ENCODE measurements at places on chromosomes 12 and 14. TPM values are rescaled to one million over a fixed set of nuclear protein-coding genes. Genes with fewer than 3 reads are reported as not detected.

DNA sequence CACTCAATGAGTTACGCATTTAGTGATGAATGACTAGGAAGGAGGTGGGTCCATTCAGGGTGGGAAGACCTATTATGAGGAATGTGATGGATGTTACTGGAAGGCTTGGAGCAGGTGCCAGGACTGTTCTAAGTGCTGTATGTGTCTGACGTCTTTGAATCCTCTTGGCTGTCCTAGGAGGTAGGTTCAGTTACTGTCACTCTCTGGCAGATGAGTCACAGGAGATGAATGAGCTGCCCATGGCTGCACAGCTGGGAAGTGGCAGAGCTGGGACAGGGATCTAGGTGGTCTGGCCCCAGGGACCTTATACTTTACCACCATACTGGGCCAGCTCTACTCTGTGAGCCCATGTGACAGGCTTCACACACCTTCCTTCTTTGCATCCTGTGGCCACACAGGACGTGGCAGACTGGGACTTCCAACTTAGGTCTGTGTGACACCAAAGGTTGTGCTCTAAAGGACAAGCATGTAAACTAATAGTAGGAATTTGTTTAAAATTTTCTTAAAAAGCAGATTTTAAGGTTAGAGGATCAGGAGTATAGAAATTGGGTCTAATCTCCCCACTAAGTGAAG lies 24.0 kb downstream of the TCTN1 start:
- DNase-seq, result no peak

GRCh38 chr12:71726548-71726947 lies 28.1 kb upstream of the RAB21 start:
- no peak for DNase-seq

DNA sequence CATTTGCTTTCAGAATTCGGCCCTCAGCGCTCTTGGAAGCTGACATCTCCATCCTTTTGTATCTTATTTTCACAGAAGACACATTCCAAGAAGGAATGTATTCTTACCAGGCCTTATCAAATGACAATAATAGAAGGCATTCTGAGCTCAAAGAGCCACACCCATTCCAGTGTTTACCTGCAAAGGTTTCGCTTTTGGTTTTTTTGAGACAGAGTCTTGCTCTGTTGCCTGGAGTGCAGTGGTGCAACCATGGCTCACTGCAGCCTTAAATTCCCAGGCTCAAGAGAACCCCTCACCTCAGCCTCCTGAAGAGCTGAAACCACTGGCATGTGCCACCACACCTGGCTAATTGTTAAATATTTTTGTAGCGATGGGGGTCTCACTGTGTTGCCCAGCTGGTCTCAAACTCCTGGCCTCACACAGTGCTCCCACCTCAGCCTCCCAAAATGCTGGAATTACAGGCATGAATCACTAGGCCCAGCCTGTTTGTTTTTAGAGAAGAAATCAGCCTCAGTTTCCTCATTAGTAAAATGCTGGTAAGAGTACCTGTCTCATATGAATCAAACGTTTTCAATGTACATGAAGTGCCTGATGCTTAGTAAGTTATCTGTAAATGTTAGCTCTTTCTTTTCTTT lies 69.2 kb downstream of the SLC6A12 start:
- peak; percentile 45 for DNase-seq

The AHSA1 gene
- total RNA-seq, result 112 TPM

The FBLN5 gene
- total RNA-seq, result 14.5 TPM

DNA sequence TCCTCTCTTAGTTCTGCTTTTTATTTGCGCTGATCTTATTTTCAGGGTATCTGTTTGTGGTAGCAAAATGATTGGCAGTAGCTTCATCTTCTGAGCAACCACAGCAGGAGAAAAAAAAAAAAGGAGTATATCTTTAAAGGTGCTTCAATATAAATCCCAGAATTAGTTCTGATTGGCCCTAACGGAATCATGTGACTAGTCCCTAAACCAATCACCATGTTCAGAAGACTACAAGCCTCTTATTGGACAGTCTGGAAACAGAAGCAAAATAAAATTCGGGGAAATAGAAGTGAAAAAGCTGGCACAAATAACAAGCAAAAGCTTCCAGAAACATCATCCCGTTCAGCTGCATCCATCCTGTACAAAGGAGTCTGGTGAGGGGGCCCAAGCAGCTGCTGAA lies 49.9 kb upstream of the PTPRO start:
- no peak for DNase-seq

DNA sequence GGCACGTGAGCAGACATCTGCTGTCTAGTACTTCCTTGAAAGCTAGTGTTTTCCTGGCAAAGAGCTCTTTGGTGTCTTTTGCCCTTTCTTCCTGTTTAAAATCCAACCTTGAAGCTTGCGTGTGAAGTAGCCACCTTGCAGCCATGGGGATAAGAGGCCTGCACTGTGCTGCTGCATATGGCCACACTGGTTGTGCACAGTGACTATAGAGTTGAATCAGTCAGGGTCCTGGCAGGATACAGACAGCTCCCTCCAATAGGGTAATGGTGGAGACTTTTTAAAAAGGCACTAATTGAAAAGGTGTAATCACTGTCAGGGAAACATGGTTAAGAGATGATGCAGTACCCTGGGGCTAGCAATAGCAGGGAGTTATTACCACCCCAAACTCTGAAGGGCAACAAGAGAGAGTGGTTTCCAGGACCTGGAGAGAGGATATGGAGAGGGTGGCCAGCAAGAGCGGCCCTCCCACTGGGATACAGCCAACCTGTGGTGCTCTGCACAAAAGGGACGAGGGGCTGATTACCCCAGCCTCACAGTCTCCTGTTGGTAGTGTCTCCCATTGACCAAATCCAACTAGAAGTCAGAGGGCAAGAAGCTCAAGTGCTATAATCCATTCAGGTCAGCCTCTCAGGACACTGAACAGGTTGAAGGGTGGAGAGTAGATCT lies 4.8 kb upstream of the GLT8D2 start:
- DNase-seq, result no peak

DNA sequence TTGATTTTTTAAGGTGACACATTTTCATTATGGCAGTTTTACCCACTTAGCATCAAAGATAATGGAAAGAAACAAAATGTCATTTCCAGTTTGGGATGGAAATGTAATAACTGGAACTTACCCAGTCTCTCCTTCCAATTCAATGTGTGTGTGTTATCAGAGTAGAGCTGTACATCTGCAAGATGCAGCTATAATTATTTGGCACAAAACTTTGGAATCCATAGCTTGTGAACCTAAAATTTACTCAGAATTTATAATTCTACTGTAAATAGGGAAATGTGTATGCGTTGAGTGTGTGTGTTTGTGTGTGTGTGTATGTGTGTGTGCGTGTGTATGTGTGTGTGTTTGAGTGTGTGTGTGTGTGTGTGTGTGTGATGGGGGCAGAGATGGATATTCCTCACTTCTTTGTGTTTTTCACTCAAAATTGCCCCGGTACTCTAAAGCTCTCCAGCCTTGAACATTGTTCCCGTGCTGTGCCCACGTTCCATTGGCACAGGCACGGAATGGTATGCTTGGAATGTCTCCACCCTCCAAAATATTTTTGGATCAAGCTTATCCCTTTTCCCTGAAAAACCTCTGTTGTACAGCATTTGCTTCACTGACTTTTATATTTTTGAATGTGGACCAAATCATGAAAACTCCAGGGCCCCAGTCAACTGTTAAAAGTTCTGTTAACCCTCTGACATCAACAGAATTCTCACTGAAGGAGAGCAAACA lies 150.2 kb upstream of the BMP4 start:
- DNase-seq, result no peak
